ENCODE measurements at places on chromosomes 6 and 20.

DNA sequence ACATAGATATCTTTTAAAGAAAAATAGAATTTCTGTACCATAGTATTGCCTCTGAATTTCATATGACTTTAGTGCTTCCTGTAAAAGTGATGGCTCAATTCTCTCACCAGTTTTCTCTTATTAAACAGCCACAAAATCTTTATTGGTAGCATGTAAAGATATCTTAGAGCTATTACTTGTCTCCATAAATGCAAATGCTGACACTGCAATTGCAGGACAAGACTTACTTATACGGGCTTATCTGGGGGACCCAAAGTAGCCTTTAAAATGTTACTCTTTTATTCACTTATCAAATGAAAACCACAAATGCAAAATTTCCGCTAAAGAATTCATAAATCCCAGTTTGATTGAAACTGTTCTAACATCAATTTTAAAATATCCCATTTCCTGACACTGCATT, 287.1 kb upstream of the SPTLC3 start:
- no peak for DNase-seq

DNA sequence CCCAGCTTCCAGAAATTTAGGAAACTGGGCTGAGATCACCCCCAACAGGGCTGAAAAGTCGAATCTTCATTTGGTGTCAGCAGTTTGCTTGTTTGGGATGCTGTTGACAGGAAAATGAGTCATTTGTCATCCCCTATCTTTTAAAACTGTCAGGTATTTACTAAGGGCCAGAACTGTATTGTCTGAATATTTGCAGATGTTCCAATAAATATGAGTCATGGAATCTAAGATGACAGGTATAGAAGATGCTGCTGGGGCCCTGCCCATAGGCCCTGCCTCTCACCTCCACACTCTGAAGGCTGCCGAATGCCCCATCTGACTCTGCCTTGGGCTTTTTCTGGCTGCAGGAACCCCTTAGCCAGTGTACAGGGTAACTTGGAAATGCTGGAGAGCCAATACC, 3.9 kb downstream of the ETV7 start:
- DNase-seq, result no peak

DNA sequence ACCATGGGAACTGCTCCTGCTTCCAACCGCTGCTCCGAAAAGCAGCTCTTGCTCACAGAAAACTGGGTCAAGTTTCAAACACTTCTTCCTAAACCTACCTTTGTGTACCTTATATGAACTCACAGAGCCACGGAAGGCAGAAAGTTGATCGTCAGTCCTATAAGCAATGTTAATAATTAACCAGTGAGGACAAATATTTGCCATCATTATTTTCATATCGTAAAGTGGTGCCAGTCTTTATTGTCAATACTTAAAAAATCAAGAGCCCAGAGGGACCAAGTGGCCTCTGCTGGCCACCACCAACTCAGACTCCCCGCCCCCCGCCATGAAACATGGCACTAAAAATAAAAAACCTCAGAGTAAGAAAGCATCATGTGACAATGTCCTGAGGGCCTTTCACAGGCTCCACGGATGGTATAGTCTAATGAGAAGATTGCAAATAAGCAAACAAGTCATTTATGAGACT, 9.1 kb upstream of the PBOV1 start:
- DNase-seq, result no peak

GRCh38 chr20:16363506-16364319, 209.5 kb downstream of the KIF16B start:
- DNase-seq, result no peak

- DNase-seq, result no peak
Observed at GRCh38 chr20:21699216-21699508, 6.3 kb upstream of the PAX1 start.

- no peak for DNase-seq
Observed at GRCh38 chr20:53658973-53659372, 65.3 kb upstream of the ZNF217 start.

DNA sequence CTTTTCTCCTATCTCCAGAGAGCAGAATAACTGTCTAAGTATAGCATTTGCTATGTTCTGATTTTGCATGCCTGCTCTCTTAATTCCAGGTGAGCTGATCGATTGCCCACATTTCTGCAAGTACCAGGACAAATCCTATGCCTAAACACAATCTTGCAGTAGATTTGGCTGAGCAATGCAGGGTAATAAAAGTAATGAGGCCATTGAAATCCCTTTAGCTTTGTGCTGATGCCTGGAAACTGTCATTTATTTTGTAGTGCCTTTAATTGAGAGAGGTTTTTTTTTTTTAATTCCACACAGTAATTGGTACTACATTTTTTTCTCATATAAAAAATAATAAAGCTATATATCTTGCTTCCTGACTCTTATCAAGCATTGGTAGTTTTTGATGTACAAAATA, 252.3 kb downstream of the NKAIN2 start:
- no peak for DNase-seq

- no peak for DNase-seq
Observed at GRCh38 chr20:21167261-21167660, 41.4 kb downstream of the KIZ start.

- DNase-seq, result no peak
Observed at GRCh38 chr6:126529637-126530362, 189.9 kb downstream of the CENPW start.

DNA sequence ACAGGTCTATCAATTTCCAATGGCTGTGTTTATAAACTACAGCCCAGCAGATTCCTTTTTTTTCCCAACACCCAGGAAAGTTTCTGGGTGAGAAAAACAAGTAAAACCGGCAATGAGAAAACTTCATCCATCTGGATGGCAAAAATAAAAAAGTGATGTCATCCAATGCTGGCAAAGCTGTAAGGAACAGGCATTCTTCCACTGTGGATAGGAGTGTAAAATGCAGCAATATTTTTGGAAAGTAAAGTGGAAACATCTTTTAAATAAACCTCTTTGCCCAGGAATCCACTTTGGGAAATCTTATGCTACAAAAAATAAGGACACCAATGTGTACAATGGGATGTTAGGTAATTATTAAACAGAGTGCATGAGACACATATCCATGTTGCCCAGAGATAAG, 102.1 kb upstream of the NT5E start:
- no peak for DNase-seq

- no peak for DNase-seq
Observed at GRCh38 chr6:31305703-31306219, 33.9 kb upstream of the HLA-C start.

DNA sequence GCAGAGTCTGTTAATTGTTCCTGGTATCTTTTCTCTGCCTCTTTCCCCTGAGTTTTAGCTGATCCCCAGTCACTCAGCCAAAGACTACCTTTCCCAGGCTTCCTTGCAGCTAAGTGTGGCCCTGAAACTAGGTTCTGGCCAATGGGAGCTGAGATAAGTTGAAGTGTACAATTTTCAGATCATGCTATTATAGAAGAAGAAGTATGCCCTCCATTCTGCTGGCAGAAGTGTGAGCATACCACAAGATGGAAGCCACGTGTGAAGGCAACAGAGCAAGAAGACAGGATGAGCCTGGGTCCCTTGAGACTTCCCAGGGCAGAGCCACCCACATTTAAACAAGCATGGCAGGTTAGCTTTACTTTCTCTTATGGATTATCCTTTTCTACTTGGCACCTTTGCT, 273.2 kb downstream of the HIVEP2 start:
- DNase-seq, result no peak

DNA sequence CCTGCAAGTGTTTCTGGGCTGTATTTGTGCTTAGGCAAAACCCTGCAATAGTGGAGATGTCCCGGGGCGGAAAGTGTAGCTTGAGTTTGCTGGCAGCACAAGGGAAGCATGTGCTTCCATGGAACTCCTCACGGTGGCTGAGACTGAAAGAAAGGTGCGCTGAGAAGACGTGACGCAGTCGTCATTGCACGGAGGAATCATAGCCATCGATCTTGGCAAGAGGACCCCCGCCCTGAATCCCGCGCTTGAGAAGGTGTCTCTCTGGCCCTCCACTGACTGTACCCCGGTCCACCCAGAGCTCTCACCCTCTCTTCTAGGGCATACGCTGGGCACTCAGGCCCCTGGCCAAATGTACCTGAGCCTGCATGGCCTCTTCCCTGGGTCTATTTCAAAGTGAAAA, 1081.8 kb upstream of the DEFB115 start:
- no peak for DNase-seq

DNA sequence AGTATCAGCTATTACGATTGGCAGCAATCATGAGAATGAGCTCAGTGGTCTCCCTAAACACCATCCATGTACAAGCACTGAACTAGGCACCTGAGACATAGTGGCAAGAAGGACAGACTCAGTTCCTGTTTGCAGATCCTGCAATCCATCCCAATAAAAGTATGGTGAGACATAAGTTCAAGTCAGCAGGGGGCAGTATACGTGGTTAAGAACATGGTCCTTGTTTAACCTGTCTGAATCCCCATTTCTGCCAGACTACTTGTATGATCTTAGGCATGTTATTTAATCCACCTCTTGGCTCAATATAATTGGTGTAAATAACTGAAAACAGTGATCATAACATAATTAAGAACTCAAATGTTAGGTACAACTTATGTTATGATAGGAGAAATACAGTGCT, 33.2 kb upstream of the PNISR start:
- no peak for DNase-seq

DNA sequence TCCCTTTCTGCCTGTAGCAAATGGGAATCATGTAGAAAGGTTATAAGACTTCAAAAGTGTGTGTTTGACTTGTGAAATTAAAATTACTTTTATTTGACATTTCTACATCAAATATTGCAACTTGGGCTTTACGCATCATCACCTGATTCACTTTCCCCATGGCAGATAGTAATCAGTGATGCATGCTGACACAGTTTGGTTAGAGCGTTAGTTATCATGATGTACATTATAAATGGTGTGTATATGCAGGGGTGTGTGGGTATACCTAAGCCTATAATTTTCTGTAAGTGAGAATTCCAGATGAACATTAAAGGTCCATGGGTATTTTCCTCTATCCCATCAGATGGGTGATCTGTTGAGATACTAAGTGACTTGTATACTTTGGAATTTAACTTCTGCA, 141.5 kb downstream of the KLHL32 start:
- DNase-seq, result no peak

DNA sequence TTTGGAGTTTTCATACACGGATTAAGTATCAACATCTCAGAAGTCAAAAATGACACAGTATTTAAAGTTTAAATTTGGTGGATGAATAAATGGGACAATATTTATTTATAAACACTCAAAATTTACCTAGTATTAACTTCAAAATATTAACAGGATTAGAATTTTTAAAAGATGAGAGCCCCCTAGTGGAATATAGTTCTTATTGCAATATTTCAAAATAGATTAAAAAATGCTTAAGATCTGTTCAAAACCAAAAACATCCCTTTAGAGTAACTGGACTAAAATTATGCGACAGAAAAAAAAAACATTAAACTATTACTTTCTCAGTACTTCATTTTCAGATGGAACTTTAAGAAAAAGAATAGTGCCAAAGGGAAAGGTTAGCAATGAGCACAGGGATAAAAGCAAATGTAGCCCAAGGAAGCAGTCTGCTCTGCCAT, 56.6 kb downstream of the SNX14 start:
- no peak for DNase-seq

DNA sequence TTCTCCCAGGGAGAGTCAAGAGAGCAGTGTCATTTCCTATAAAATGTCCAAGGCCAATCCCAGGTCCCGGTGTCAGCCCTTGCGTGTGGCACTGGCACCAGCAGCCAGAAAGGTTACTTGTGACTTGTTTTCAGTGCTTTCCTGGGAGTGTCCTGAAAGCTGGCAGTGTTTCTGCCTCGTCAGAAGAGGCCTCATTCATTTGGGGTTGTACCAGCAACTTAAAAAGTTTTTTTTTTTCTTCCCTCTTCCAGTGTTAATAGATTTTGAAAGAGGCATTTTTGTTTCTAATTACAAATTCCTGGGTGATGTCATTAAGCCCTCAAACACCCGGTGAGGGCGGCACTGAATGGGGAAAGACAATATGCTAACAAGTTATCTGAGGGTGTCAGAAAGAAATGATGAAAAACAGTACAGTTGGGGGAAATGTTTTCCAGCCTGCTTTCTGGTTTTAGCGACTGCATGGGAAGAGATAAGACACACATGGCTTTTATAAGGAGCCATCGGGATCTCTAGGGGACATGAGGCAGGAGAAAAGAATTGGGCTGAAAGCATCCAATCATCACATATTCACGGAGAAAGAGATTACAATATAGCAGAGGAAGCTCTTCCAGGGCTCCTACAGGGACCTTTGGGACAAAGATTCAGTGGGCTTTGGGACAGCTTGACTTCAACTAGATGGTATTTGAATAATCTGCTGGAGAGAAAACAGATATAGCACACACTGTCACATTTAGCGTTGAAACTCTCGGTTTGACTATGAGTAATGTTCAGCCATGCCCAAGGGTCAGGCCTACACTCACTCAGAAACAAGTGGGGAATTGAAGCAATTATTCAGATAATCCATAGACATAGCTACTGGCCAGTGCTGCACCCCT, 153.0 kb downstream of the BCAS1 start:
- no peak for DNase-seq

GRCh38 chr20:44464514-44464913, 11.2 kb upstream of the TTPAL start:
- DNase-seq, result no peak

DNA sequence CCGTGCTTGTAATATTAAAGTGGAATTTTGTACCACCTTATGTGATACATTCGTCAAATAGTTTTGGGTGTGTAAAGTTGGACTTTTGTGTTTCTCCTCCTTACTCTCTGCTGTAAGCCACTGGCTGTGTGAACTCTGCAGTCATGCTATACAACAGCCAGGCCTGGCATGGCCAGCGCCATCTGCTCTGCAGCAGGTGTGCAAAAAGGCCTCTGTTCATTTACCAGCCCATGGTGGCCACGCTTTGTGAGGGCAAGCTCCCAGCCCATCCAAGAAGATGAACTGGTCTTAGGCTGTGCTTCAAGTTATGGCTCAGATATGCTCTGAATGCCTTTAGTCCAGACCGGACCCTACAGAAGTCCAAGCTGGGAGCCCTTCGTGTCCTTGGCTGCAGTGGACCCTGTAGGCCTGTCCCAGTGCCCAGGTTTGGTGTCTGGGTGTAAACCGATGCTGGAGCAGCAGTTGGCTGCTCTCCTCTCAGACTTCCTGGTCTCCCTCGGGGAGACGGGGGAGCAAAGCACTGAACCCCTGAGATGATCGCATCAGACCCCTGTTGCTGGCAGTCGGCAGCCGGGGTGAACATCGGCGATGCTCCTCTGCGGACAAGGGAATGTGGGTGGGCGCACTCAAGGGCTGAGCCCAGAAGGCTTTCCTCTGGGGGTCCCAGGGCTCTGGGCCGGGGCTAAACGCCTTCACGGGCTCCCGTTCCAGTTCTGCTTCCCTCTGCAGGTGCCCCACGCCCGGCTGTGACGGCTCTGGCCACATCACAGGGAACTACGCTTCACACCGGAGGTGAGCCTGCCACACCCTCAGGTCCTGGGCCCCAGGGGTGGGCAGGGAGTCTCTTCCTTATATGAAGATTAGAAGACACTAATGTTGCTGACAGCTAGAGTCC, 28.6 kb upstream of the PCMTD2 start:
- DNase-seq, result no peak

DNA sequence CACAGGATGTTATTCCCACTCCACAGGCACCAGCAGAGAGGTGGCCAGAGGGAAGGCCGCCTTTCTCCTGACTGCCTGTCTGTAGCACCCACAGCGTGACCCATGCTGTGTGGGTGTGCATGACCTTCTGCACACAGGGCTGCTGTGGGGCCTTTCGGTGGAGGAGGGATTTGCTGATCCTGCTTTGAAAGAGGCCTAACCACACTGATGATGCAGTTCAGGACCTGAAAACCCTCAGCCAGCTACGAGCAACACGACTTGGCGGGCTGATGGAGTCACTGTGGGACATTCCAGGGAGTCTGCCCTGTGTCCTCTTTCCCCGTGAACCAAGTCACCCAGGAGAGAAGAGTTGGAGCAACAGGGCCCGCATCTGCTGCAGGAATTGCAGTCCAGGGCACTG, 49.1 kb downstream of the SYTL3 start:
- no peak for DNase-seq

GRCh38 chr20:37274851-37275524, 13.4 kb upstream of the GHRH start:
- no peak for DNase-seq
